GM23248 (cell line): ENCODE measurements at places on chromosomes 16 and 17. TPM values are rescaled to one million over a fixed set of nuclear protein-coding genes. Genes with fewer than 3 reads are reported as not detected.

Gene EFNB3
- 1.8 and 3.0 TPM in 2 replicates for total RNA-seq

GRCh38 chr16:81313701-81314602, 810 bp upstream of the GAN start:
- H3K4me1 ChIP-seq, result peaks cover 10% of the 10 kb centered on the region; the same call in 1 of the 2 replicates
- H3K36me3 ChIP-seq, result no peaks in the 10 kb centered on the region
- peak; percentile 25 for DNase-seq
- H3K4me3 ChIP-seq, result peak overlapping the region; percentile 97
- H3K27me3 ChIP-seq, result no peaks in the 10 kb centered on the region

- peak; percentile 10 for DNase-seq
- H3K27me3 ChIP-seq, result no peaks in the 10 kb centered on the region
- H3K4me3 ChIP-seq, result no peak overlapping the region
- H3K4me1 ChIP-seq, result no peaks in the 10 kb centered on the region
- H3K27ac ChIP-seq, result no peak overlapping the region
Measured at GRCh38 chr17:60321336-60322055, 70.4 kb downstream of the USP32 start.

GRCh38 chr16:11691771-11692170, 23.5 kb downstream of the SNN start:
- H3K27ac ChIP-seq, result no peak overlapping the region
- no peak for DNase-seq
- peaks cover 2% of the 10 kb centered on the region for H3K4me1 ChIP-seq
- peaks cover 41% of the 10 kb centered on the region for H3K36me3 ChIP-seq

- peaks cover 42% of the 10 kb centered on the region for H3K4me1 ChIP-seq
- peaks cover 14% of the 10 kb centered on the region for H3K36me3 ChIP-seq
- H3K27ac ChIP-seq, result no peak overlapping the region
- H3K27me3 ChIP-seq, result no peaks in the 10 kb centered on the region
- H3K4me3 ChIP-seq, result no peak overlapping the region
- peak; percentile 33 for DNase-seq
Measured at GRCh38 chr17:40095944-40096791, 4.2 kb downstream of the NR1D1 start.

DNA sequence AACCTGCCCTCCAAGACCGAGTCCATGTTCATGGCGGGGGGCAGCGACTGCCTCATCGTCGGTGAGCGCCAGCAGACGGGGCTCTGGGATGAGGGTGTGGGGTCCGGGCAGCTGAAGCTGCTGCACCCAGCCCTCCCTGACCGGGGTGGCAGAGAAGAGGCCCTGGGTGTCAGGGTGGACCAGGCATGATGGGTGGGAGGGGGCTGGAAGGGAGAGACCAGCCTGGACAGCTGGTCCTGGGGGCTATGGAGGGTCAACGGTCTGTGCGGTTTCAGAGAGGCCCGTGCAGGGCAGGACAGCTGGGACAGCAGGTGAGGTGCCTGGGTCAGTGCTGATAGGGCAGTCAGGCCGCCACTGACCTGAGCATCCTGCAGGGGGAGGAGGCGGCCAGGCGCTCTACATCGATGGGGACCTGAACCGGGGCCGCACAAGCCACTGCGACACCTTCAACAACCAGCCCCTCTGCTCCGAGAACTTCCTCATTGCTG, 13.3 kb upstream of the ATP6V0C start:
- DNase-seq, result no peak
- no peaks in the 10 kb centered on the region for H3K36me3 ChIP-seq
- H3K27ac ChIP-seq, result no peak overlapping the region
- H3K27me3 ChIP-seq, result no peaks in the 10 kb centered on the region
- H3K4me1 ChIP-seq, result peaks cover 11% of the 10 kb centered on the region
